HS-5 (cell line): ENCODE measurements at places on chromosomes 4 and X.

GRCh38 chr4:166034965-166035364 is 161.9 kb downstream of the TLL1 start:
- no peak for DNase-seq

DNA sequence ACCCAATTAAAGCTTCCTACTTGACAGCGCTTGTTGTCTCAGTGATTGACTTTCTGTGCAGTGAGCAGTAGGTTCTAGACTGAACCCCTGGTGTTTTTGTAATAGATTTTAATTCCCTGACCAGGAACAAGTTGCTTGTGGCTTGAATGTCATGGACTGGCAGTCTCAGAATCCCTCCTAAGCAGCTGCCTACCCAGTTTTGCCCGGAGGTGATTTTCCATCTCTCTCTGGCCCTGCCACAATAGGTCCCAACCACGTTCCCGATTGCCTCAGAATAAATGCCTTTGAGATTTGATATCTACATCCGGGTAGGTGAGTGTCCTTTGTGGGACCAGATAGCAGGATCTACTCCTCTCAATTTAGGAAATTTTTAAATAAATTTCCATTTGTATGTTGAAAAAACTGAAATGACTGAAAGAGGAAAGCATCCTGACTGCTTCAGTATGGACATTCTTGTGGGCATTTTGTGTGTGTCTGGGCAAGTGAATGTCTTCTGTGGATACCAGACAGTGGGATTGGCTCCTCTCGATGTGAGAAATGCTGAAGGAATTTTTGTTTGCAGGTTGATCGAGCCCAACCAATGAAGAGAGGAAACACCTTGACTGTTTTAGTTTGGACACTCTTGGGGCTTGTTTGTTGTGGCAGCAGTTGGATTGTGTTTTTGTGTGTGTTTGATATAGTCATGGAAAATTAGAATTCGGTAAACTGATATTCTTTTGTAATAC is 1607.4 kb downstream of the C4orf33 start:
- DNase-seq = no peak

- DNase-seq = peak; percentile 60
Observed at GRCh38 chr4:52102587-52102986, 51.5 kb downstream of the SPATA18 start.

GRCh38 chr4:78749972-78750727 is 26.0 kb upstream of the BMP2K start:
- DNase-seq = no peak

- no peak for DNase-seq
Observed at GRCh38 chr4:61251129-61251528, 51.0 kb downstream of the ADGRL3 start.

GRCh38 chr4:56976837-56977320 is 527 bp downstream of the NOA1 start:
- no peak for DNase-seq

DNA sequence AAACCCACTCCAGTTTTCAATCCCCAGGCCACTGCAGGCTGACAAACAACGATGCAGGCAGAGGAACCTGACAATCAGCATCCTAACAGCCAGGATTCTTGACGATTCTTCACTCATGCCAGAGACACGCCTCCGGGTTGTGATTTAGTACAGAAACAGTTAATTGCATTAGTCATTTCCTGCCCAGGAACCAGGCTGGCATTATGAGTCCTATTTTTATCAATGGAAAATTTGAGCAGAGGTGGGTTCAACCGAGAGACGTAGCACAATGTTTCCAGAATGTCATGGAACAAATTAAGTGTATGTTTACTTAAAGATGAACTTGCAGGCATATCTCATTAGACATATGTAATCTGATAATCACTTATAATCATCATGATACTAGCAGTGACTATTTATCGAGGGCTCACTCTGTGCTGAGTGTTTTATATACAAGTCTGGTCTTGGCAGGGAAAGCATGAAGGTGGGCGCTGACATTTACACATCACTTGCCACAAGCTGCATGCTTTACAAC is 159.7 kb downstream of the NSUN7 start:
- DNase-seq = peak; percentile 53

GRCh38 chrX:119181491-119181890 is 53.9 kb upstream of the KIAA1210 start:
- DNase-seq = no peak

GRCh38 chr4:79065262-79065661 is 126.0 kb upstream of the PAQR3 start:
- no peak for DNase-seq

DNA sequence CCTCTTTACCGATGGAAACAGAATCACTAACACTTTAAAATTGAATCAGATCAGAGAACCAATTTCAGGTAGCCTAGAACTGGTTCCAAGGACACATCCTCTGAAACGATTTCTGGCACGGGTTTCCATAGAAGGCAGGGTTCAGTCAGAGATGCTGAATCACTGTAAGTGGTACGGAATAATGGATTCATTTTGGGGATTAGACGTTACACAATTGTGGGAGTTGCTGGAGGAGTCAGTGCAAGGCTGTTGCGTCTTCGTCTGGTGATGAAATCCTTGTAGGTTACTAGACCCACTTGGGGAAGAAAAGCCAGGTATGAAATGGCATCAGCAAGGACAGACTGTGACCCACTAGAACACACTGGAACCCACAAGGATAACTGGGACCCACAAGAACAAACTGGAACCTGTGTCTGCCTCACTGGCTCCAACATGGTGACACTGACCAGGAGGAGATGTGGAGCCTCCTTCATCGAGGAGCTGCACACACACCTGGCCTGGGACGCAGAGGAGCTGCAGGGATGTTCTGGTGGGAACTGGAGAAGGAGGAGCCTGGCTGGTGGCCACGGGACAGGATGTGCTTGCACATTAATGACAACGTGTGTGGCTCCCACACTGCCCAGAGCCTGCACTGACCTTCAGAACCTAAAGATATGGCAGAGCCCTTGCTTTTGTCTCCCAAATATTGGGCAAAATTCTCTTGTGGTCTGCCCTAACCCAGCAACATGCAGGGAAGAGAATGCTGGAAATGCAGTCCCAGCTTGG is 105.1 kb downstream of the TRAPPC11 start:
- DNase-seq = no peak

- DNase-seq = no peak
Observed at GRCh38 chrX:140710710-140711109, 1.2 kb downstream of the LINC00632 start.

DNA sequence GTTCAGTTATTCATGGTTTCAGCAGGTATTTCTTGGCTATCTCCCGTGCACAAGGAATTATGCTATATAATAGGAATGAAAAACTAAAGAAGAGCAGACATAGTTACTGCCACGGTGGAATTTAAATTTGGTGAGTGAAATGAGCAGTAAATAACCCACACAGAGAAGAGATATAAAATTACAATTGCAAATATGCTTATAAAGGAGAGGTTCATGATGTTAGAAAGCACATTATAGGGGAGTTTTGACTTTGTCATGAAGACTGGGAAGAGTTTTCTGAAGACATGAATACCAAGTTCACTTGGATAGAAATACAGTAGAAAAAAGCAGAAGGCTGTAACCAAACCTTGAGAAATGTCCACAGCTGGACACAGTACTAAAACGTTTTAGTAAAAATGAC is 712.0 kb upstream of the AADAT start:
- no peak for DNase-seq

DNA sequence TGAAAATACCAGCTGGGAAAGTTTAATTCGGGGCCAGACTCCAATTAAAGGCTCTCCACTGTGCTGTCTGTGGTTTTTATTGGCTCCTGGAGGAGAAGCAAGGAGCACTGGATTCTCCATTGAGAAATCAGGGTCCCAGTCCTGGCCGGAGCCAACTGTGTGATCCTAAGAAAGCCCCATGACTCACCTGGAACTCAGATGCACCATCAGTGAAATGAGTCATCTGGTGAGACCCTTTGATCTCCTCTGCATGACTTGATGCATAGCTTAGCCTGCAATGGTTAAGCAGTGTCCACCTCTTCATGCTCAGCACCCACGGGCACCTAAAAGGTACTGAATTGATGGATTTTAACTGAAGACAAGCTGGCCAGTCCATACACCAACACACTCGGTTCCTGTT is 119.2 kb upstream of the VCX3B start:
- DNase-seq = no peak

DNA sequence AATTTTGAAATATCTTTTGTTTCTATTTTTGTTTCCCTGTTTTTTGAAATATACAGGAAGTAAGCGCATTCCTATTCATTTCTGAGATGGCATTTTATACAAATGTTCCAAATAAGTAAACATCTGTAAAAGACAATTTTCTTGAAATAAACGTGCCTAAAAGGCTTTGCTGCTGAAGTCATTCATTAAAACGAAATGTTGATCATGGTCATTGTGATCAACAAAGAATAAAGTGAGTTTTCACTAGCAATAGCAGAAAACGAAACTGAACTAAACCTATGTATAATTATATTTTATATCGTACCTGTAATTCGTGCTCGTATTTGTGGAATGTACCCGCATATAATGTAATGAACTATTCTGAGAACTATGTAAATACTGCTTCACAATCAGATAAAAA is 221.2 kb downstream of the MGST2 start:
- no peak for DNase-seq

DNA sequence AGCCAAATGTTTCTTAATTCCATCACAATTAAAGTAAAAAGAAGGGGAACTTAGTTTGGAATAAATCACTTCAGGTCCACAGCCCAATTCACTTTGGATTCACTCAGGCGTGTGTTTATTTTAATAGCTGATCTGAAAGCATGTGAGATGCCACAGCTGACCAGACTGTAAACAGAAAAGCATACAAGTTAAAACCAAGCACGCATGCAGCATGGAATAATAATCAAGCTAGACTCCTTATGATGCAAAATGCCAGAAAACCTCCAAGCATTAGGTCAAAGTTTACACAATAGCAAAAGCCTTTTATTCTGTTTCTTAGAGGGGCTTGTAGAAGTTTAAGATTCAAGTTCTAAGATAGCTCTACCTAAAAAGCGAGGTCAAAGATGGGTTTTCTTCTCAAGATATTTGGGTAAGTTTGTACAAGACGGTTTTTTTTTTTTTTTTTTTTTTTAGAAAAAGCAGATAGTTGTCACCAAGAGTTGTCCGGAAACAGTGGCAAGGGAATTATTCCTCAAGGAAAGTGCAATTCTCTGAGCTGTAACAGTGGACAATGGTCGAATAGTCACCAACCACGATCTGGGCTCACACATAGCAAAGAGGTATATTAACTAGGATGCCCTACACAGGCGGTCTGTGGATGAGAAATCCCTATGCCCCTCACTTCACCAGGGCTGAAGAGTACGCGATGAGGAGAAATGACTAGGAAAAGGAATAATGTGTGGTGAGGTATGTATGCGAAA is 763 bp upstream of the PRRG1 start:
- no peak for DNase-seq

- no peak for DNase-seq
Observed at GRCh38 chrX:46398126-46398525, 147.1 kb downstream of the ZNF674 start.

GRCh38 chr4:3517731-3518510 is 14.3 kb downstream of the LRPAP1 start:
- DNase-seq = no peak

GRCh38 chrX:25096522-25097045 is 80.8 kb upstream of the ARX start:
- DNase-seq = no peak

DNA sequence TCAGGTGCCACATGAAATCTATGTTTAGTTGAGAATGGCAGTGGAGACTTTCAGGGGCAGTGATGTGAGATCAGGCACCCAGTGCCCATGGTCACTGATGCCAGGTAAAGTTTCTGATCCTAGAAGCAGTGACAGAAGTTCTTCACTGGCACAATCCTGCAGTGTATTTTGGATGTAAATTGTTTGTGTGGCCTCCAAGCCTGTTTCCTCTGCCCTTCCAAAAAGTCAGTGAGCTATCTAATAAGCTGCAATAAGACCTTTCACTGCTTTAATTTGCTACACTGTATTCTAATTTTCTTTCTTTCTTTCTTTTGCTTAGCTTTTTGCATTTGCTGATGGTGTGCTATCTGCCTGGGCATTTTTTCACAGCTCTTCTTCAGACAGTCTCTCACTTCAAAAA is 1348.6 kb downstream of the ADGRL3 start:
- DNase-seq = no peak

DNA sequence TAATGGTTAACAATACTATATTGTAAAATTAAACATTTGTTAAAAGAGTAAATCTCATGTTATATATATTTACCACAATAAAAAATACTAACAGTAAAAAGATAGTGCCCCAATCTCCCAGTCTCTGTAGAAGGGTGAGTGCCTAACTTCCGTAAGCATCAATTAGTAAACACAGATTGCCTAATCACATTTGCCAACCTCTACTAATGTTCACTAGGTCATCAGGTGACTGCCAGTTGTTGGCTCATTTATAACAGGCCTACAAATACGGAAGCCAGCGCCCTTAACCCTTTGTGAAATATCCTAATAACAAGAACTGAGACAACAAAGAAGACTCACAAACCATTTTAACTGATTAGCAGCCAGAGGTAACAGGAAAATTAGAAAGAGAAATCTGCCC is 345.1 kb downstream of the INPP4B start:
- DNase-seq = no peak

DNA sequence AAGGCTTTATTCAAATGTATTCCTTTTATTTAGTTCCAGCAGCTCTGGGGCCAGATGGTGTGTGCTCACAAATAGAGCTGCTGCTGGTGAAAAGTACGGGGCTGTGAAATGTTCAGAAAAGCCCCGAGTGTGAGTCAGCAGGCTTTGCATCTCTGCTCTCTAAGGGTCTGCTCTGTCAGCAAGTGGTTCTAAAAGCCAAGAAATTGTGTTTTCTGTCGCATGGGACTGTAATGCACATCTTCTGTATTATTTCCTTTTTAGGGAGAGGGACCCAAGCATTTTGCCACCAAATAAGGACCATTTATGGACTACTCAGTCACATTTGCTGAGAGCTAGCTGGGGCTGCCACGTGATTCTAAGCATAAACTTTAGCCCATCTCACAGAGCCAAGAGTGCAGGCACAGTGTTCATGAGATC is 82.9 kb upstream of the NHS start:
- DNase-seq = no peak

- DNase-seq = peak; percentile 50
Observed at GRCh38 chr4:80393246-80393969, 57.9 kb downstream of the CFAP299 start.

DNA sequence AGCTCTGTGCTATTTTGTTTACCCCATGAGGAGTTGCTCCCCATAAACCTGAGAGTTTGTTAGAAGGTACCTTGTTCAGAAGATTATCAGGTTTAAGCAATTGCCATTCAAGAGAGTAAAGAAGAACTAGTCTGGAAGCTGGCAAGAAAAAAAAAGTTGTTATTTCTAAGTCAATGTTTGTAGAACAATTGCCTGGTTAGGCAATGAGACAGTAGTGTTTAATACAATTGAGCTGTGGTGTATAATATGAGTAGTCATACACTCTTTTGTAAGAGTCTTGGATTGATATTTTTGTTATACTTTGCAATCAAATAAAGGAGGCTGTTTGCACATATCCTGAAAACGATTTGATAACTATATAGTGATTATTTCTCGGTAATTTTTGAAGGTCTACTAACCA is 44.7 kb downstream of the GALNT7 start:
- no peak for DNase-seq

GRCh38 chr4:110849461-110849860 is 226.6 kb upstream of the PITX2 start:
- no peak for DNase-seq

GRCh38 chr4:13922873-13923645 is 295.5 kb upstream of the BOD1L1 start:
- DNase-seq = no peak
